ENCODE measurements at places on chromosomes 1 and 21.

GRCh38 chr1:210222340-210223006, 10.1 kb upstream of the SERTAD4 start:
- no peak for DNase-seq

DNA sequence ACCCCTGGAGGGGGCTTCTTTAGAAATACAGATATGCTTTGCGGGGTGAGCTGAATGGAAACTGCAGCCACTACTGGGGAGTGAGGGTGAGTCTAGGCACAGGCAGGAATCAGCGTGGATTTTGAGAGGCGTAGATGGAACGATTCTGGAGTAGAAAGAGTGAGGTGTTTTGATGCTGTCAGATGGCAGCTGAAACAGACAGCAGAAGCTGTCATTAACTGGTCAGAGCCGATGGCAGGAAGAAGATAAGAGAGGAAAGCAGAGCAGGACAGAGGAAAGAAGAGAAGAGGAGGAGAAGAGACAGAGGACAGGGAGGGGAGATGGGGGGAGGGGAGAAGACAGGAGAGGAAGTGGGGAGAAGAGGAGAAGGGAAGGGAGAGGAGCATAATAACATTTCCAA, 138.5 kb downstream of the LRIG2 start:
- no peak for DNase-seq

DNA sequence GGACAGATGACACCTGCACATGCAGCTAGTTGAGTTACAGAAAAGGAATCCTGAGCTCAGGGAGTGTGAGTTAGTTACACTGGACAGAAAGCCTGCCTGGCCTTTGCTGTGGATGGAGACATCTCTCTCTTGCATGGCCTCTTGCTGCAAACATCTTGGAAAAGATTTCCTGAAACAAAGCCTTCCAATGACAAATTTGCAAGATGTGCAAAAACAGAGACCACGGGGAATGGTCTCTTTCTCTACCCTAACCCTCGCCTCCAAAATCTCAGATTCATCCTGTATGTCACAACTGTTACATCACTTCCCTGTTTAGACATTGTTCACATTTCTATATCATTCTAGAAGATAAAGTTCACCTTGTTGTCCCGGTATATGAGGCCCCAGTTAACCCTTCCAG, 415.6 kb downstream of the RYR2 start:
- no peak for DNase-seq

DNA sequence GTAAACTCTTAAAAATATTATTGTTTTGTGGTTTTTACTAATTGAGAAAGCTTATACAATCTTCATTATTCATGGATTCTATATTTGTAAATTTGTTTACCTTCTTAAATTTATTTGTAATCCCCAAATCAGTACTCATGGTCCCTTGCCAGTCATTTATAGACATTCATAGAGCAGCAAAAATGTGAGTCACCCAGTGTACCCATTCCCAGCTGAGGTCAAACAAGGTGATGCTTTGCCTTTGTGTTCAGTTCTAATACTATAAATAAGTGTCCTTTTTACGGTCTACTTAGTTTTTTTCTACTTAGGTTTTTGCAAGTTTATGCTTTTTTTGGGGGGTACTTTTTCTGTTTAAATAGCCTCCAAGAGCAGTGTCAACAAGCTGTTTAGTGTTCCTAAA, 36.1 kb downstream of the SORT1 start:
- DNase-seq, result no peak

- no peak for DNase-seq
Observed at GRCh38 chr1:43937179-43937865, 3.7 kb downstream of the ARTN start.

- no peak for DNase-seq
Observed at GRCh38 chr1:186440584-186440983, 20.3 kb downstream of the PDC start.

DNA sequence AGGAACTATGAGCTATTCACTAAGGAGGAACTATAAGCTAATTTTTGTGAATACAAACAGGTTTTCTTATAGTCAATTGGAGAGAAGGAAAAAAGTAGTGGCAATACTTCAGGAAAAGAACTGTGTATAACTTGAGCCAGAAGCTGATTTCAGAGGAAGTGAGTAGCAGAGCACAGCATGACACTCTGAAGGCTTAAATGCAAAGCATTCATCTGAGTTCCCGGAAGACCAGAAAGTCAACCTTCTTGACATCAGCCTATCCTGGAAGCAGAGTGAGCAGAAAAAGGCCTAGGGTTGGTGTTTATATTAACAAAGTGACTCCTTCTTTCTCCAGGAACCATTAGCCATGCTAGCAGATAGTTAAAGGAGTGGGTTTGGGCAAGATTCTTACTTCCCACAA, 545.2 kb downstream of the MRPL39 start:
- DNase-seq, result no peak

DNA sequence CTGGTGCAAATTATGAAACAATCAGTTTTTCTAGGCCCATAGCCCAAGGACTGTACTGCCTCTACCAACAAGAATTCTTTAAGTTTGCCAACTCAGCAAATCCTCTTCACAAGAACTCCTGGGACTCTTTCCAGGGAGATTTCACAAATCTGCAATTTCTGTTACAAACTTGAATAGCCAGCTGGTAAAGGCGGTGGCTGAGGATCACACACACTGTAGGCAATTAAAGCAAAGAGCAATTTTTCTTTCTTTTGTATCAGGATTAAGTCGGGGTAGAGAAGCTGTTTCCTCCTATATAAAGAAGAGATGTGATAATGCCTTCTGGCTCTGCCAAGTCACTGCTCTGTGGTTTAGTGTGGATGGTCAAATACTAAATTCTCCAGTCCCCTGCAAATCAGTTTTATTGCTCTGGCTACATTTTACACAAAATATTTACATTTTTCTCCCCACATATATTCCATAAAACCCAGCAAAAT, 1.7 kb downstream of the ALDH9A1 start:
- DNase-seq, result peak; percentile 63

DNA sequence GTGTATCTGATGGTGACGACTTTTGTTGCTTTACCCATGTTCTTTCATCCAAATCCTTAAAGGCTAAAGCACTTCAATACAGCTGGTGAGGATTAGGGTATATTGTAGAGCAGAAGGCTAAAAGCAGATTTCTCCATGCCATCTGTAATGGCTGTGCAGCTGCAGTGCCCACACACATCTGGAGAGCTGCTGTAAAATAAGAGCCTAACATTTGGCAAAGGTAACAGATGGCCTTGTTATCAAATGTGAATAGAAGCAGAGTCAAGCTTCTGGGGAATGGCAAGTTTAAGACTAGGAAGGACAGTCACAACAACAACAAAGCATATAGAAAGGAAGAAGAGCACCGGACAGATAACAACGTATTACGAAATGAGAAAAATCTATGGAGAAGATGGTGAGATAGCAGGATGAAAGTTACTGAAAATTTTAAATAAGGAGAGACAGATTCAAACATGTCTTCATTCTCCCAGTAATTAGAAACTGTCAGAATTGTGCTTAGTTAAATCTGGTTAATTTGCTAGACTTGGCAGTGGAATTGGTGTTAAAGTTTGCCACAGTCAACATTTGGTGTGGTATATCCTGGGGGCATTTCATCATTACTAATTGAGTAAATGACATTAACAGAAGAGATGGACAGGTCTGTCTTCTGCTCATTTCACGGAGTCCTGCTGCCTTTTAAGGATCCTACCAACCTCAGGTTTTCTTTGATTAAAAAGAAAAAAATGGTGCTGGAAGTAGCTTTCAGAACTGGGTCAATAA, 1093.2 kb downstream of the ADGRL2 start:
- no peak for DNase-seq

- no peak for DNase-seq
Observed at GRCh38 chr1:92953491-92953890, 7.8 kb downstream of the DIPK1A start.

GRCh38 chr1:163083690-163084089, 14.5 kb downstream of the RGS4 start:
- DNase-seq, result no peak

GRCh38 chr1:51960262-51960661, 30.2 kb downstream of the RAB3B start:
- no peak for DNase-seq

Data from globus pallidus (tissue), 1 donor.